Stimulated activated CD4-positive, alpha-beta T cell treated with anti-CD3 and anti-CD28 coated beads, Interleukin-1b, Interleukin-23, amount 100 ng/mL, for 24 hours (primary cell): ENCODE measurements at places on chromosomes 11 and 22.
A peak's percentile ranks its signal among the peaks of the same experiment; 100 is the strongest.

- DNase-seq = no peak
Observed at GRCh38 chr11:69808667-69809086, 10.5 kb downstream of the FGF3 start.

DNA sequence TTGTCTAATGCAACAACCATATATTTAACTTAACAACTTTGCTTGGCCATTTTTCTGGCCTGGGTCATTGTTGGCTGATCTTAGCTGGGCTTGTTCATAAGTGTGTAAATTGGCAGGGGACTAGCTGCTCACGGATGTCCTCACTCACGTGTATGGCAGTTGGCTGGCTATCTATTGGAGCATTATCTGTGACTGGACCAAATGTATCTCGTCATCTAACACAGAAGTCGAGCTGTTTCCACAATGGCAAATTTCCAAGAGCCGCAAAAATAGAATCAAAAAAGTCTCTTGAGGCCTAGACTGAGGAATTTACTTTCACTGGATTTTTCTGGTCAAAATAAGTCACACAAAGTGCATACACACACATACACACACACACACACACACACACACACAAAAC lies 893.3 kb downstream of the FAM181B start:
- DNase-seq = no peak

GRCh38 chr11:115963156-115963555 lies 458.9 kb upstream of the CADM1 start:
- no peak for DNase-seq

GRCh38 chr11:118258410-118258809 lies 5.7 kb downstream of the MPZL2 start:
- DNase-seq = no peak

GRCh38 chr11:2798951-2799761 lies 86.4 kb downstream of the CDKN1C start:
- DNase-seq = no peak

DNA sequence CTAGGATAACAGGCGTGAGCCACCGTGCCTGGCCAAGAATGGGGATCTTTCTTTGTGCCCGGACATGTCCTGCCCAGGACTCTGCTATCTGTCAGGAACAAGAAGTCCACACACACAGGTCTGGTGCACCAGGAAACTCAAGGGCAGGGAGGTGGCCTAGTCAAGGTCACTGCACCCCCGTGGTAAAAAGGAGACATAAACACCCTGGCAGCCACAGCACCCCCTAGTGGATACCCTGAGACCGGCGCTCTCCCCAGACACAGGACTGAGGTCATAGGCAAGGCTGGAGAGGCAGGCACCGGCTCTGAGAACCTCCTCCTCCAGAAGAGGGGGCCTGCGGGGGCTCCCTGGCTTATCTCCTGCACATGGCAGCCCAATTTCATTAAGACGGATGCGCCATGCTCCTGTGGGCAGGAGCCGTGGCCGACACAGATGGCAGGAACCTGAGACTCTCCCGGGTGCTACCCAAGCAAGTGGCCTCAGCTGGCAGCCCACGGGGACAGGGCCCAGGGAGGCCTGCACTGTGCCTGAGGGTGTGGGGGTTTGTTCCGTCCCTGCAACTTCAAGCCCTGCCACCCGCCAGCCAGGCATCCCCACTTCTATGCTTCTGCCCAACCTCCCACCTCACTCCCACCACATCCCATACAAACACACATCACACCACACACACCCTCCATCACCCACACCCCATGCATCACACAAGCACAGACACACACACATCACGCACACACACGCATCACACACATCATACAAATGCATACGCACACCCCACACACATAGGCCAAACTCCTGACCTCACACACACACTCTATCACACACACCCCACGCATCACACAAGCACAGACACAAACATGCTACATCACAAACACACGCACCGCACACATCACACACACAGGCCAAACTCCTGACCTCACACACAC lies 19.6 kb downstream of the MACROD1 start:
- peak; percentile 35 for DNase-seq

GRCh38 chr11:36296884-36297543 lies 926 bp downstream of the PRR5L start:
- no peak for DNase-seq

- DNase-seq = no peak
Observed at GRCh38 chr22:45684169-45684568, 12.5 kb downstream of the ATXN10 start.
